ENCODE measurements at places on chromosomes 3 and 15.

DNA sequence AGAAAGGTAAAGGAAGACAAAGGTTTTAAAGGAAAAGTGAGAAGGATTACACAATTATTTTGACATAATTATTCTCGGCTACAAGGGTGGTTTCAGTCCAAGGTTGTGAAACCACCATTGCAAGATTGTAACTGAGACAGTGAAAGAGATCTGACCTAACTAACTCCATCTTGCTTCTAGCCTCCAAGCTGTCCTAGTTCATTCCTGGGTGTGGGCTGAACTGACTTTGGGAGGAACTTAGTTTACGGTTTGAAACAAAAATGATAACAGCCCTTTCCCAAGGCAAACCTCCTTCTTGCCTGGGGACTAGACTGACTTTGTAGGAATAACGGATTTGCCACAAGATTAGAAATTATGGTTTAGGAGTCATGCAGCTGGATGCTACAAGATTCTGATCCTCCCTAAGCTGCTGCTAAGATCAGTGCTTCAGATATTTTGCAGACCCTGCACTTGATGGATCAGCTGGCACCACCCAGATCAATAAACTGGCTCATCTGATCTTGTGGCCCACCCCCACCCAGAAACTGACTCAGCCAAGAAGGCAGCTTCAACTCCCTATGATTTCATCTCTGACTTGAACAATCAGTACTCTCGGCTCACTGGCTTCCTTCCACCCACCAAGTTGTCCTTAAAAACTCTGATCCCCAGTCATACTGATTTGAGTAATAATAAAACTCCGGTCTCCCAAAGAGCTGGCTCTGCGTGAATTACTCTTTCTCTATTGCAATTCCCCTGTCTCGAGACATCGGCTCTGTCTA lies 57.7 kb upstream of the AADACL2 start:
- DNase-seq, result no peak

GRCh38 chr3:152843955-152844354 lies 9.0 kb downstream of the P2RY1 start:
- DNase-seq, result no peak

DNA sequence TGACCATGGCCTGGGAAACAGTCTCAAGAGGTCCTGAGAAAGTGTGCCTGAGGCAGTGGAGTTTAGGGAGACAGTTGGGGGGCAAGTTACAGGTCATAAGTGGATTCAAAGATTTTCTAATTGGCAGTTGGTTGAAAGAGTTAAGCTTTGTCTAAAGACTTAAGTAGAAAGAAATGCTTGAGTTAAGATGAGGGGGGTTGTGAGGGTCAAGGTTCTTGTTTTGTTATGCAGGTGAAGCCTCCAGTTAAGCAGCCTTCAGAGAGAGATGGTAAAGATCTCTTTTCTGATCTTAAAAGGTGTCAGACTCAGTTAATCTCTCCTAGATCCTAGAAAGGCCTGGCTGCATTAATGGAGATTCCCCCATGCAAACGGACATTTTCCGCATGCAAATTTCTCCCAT lies 356.3 kb upstream of the C2CD4B start:
- DNase-seq, result no peak

- no peak for DNase-seq
Observed at GRCh38 chr15:88653200-88654064, 14.6 kb downstream of the ISG20 start.

- DNase-seq, result no peak
Observed at GRCh38 chr3:131031660-131032059, 5.0 kb downstream of the NEK11 start.

DNA sequence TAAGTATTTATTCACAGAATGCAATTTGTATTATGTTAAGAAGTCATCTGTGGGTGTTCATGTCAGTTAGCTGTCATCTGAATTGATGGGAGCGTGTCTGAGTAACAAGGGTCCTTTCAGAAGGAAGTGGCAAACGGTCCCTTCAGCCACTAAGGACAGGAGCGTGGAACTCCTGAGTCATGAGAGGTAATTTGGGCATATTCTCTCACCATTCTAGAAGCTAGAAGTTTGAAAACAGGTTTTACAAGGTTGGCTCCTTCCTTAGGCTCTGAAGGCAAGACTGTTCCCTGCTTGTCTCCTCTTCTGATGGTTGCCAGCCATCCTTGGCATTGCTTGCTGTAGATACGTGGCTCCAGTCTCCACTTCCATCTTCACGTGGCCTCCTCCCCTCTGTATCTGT lies 19.7 kb downstream of the ABHD2 start:
- DNase-seq, result no peak

GRCh38 chr3:106381286-106381938 lies 512.6 kb upstream of the CBLB start:
- no peak for DNase-seq

DNA sequence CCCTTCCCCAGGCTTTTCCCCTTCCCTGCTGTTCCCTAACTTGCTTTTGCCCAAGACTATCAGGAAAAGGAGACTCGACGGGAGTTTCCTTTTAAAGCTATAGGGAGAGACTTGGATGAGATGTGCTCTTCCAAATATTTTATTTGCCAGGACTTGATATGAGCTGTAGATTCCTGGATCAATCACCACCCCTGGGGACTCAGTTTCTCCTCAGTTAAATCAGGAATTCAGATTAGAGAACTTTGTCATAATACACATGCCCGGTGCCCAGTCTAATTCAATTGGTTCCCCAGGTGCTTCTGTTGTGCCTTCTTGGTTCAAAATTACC lies 46.6 kb downstream of the SMAD6 start:
- DNase-seq, result no peak
